ENCODE measurements at places on chromosomes 2 and 18.

GRCh38 chr18:29123706-29124530 lies 947.0 kb upstream of the CDH2 start:
- no peak for DNase-seq

GRCh38 chr2:232328516-232329460 lies 49.8 kb upstream of the ALPP start:
- no peak for DNase-seq

GRCh38 chr2:224904381-224904780 lies 137.9 kb downstream of the DOCK10 start:
- no peak for DNase-seq

DNA sequence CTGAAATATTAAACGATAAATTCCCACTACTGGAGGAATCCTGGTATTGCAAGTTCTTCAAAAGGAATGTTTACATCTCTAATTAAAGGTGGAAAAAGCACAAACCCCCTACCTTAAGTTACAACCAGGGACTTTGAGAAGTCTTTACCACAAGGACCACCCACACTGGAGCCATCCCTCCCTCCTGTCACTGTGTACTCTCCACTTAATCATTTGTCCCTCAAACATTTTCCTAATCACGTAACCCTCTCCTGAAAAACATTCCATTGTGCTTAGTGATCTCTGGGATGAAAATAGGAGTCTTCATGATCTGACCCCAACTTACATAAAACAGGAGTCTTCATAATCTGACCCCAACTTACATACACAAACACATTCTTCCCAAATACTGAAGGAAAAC lies 85.7 kb downstream of the SUCLG1 start:
- DNase-seq: no peak

- DNase-seq: no peak
Measured at GRCh38 chr2:232696609-232697058, 497 bp upstream of the GIGYF2 start.

DNA sequence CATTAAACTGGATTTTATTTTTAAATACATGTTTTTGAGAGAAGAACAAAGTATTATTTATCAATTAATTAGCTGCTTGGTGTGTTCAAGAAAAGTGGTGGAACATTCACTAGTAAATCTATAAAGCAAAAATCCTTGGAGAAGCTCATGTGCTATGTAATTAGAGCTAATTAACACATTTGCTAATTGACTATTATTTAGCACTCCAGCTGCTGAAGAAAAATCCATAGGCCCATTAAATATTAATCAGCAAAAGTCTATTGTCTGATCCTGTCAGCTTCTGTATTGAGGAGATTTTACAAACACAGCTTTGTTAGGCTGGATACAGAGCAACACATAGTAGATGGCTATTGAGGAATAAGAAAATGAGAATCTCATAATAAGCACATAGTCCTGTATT lies 336.1 kb downstream of the RBM43 start:
- no peak for DNase-seq

- DNase-seq: no peak
Measured at GRCh38 chr2:64998658-64999061, 9.5 kb downstream of the SLC1A4 start.

GRCh38 chr2:175518206-175518605 lies 336.7 kb upstream of the ATP5MC3 start:
- no peak for DNase-seq

GRCh38 chr18:61823595-61823994 lies 69.2 kb downstream of the RNF152 start:
- no peak for DNase-seq

DNA sequence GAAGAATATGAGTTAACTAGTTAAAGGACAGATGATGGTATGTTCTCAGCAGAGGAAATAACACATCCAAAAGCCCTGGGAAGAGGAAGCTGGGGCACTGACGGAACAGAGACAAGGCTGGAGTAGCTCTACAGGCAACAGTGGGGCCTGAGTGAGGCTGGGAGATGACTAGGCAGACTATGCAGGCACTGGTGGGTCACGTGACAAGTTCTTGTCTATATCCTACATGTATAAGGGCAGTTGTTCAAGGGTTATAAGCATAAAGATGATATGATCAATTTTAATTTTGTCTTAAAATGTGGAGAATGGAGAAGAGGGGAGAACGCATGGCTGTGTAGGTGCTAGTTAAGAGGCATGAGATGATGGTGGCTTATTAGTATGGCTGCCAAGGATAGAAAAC lies 68.6 kb downstream of the KCNS3 start:
- no peak for DNase-seq

GRCh38 chr18:34844732-34845459 lies 134.8 kb downstream of the DTNA start:
- no peak for DNase-seq
